GM20000 (cell line): ENCODE measurements at places on chromosomes 2 and 18.
A peak's percentile ranks its signal among the peaks of the same experiment; 100 is the strongest.

DNA sequence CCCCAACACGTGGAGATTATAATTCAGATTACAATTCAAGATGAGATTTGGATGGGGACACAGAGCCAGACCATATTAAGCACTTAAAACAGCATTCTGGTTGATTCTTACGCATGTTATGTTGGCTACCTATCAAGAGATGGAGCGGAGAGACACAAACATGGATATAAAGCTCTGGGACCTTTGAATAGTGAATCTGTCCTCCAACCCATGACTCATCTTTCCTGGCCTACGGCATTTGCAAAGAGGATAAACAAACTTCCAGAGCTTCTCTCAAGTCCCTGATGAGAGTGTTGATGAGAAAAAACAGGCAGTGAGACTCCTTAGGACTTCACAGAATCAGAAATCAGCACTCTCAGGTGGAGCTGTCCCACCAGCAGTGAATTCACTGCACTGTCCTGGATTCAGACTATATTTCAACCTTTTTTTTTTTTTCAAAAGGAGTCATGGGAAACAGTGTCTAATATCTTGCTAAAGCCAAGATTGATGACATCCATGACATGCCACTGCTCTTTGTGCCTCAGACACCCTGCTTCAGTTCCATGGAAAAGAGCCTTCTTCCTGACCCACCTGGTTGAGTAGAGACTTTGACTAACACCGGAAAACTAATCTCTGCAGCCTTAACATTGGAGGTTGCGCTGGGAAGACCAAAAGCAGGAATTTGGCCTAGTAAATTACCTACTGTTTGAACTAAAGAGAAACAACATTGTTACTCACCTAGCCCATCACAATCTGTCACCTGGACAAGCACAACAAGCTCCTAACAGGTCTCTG, 62.1 kb upstream of the NPAS2 start:
- DNase-seq = no peak

- peak; percentile 29 for DNase-seq
Observed at GRCh38 chr2:143259368-143259958, 130.2 kb downstream of the ARHGAP15 start.

- no peak for DNase-seq
Observed at GRCh38 chr2:131645177-131645765, 117.6 kb downstream of the CCDC74A start.

DNA sequence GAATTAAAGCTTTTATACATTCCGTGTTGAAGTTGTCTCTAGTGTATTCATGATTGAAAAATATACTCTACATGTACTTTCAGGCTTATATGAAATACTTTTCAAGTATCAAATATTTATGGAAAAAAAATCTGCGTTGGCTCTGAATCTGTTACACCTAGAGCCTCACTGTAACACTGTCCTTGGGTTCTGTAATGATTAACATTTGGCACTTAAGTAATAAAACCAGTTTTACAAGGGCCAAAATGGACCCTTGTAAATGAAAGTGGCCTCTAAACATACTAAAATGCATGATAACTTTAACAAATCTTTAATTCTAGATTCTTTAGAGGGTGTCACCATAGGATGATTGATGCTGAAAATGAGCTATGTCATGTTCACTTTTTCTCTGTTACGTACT, 162.8 kb downstream of the PTPRM start:
- DNase-seq = no peak

DNA sequence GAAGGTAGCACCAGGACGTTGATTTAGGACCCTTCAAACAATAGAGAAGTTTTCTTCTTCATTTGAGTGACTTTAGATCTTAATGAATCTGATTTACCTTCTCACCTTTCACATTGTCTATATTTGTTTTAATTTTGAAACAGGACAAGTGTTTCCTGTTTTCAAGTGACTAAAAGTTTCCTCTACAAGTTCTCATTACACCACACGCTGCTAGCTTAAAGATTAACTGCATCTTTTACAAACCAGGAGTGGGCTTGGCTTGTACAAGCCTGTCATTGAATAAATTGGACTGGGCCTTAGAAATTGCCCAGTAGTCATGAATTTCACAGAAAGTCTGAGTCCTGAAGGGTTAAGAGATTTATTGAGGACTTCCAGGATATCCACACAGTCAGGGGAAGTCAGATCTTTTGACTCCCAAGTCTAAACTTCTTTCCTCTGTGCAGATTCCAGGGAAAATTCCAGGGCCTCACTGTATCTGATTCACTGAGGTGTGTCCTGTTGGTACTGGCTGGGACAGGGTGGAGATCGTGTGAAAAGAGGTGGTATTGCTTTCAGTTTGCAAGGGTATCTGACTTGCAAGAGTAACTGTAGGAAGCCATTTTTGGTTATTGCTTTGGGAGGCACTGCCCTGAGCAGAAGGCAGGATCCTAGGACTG, 3.4 kb downstream of the SGPP2 start:
- DNase-seq = peak; percentile 73

DNA sequence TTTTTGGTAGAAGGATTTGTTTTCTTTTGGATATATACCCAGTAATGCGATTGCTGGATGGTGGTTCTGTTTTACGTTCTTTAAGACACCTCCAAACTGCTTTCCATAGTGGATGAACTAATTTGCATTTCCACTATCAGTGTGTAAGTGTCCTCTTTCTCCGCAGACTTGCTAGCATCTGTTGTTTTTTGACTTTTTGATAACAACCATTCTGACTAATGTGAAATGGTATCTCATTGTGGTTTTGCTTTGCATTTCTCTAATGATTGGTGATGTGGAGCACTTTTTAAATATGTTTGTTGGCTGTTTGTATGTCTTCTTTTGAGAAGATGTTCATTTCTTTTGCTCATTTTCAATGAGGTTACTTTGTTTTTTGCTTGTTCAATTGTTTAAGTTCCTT, 260.9 kb upstream of the CWC22 start:
- no peak for DNase-seq

- no peak for DNase-seq
Observed at GRCh38 chr18:70195014-70195614, 10.4 kb downstream of the RTTN start.

GRCh38 chr18:25786758-25787157, 303.7 kb downstream of the SS18 start:
- no peak for DNase-seq

GRCh38 chr18:9578306-9578705, 36.1 kb downstream of the PPP4R1 start:
- no peak for DNase-seq

GRCh38 chr2:237256887-237257286, 157.1 kb downstream of the COL6A3 start:
- DNase-seq = no peak

GRCh38 chr2:127515383-127515915, 10.8 kb downstream of the IWS1 start:
- no peak for DNase-seq

GRCh38 chr2:128726911-128727310, 408.2 kb upstream of the HS6ST1 start:
- no peak for DNase-seq

GRCh38 chr18:12008181-12008767, 27.0 kb downstream of the IMPA2 start:
- no peak for DNase-seq

GRCh38 chr2:35365859-35366258, 989.7 kb upstream of the CRIM1 start:
- DNase-seq = no peak

- no peak for DNase-seq
Observed at GRCh38 chr2:44680424-44680971, 261.0 kb upstream of the SIX3 start.

GRCh38 chr2:175318542-175318941, 137.0 kb upstream of the ATP5MC3 start:
- DNase-seq = no peak

GRCh38 chr2:212915121-212915782, 236.2 kb downstream of the IKZF2 start:
- DNase-seq = no peak

- no peak for DNase-seq
Observed at GRCh38 chr2:224412141-224413015, 10.5 kb upstream of the FAM124B start.

DNA sequence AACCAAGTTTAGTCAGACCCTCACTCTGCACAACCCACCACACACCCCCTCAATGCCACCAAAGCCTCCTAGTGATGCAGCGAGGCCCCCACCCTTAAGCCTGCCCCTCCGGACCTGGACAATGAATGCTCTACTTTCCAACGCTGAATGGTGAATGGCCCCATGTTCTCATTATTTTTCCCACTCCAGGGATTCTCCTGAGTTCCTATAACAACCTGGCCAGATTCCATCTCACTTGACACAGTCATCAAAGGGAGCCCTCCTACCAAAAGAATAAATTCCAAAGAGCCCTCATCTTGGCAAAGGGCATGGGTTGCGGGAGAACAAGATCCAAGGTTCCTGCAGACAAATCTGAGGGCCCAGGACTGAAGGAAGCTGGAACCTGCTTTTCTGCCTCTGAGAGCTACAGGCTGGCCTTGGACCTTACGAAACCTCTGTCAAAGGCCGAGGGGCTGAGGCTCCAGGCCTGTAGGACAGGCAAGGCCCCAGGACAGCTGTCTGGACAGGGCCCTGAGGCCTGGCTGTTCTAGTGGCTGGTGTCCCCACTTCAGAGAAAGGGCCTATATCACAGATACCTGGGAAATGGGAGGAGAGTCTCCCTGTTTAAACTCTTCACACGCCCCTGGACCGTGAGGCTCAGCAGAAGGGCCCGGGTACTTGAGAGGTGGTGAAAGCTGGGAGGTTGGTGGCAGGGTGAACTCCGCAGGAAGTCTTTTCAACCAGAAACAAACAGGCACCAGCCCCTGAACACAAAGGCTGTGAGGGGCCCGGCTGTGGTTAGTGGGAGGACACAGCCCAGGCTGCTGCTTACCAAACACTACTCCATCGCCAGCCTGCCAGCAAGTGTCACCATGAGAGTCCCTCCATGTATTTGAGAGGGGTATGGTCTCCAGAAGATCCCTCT, 27.3 kb downstream of the SFXN5 start:
- no peak for DNase-seq

- no peak for DNase-seq
Observed at GRCh38 chr2:6937157-6937556, 19.9 kb downstream of the RNF144A start.

- no peak for DNase-seq
Observed at GRCh38 chr18:56889621-56890020, 238.5 kb downstream of the WDR7 start.

DNA sequence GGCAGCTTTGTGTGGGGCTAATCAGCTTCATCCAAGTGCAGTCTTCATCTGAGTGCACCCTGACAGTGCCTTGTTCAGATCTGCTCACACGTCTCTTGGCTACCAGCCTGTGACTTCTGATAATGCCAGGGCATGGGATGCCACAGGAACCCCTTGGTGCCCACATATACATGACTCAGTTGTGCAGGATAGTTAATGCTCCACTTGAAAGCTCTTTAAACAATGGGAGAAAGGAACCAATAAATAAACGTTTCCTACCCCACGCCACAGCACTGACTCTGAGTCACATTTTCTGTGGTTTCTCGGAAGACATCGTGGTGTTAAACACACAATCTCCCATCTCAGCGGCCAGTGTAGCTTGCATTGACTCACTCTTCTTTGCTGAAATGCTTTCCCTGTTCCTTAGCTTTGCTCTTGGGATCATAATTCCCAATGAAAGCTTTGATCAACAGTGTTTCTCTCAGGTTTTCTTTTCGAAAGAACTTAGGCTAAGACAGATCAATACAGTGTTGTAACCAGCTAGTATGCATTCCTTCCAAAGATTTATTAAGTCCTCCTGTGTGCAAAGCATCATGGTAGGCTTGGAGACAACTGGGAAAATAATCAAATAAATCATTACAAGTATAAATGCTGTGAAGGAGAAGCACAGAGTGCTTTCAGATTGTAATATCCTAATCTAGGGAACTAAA, 142.0 kb downstream of the COPS8 start:
- no peak for DNase-seq

- no peak for DNase-seq
Observed at GRCh38 chr2:39530411-39530866, 93.4 kb upstream of the MAP4K3 start.

DNA sequence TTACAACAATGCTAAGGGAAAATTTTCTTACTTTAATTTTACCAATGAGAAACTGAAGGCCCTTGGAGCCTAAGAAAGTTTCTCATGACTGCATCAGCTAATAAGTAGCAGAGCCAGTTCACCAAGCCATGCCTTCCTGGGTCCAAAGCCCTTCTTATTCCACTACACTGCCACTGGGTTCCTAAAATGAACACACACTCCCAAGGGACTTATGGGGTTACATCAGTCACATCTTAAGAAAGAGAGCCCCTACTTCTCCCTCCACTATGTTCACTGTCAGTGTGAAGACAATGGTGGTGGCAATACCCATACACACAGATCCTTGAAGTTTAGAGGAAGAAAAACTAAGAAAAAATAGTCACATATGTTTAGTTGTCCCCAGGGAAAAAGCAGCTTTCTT, 20.6 kb downstream of the MBD2 start:
- DNase-seq = no peak

DNA sequence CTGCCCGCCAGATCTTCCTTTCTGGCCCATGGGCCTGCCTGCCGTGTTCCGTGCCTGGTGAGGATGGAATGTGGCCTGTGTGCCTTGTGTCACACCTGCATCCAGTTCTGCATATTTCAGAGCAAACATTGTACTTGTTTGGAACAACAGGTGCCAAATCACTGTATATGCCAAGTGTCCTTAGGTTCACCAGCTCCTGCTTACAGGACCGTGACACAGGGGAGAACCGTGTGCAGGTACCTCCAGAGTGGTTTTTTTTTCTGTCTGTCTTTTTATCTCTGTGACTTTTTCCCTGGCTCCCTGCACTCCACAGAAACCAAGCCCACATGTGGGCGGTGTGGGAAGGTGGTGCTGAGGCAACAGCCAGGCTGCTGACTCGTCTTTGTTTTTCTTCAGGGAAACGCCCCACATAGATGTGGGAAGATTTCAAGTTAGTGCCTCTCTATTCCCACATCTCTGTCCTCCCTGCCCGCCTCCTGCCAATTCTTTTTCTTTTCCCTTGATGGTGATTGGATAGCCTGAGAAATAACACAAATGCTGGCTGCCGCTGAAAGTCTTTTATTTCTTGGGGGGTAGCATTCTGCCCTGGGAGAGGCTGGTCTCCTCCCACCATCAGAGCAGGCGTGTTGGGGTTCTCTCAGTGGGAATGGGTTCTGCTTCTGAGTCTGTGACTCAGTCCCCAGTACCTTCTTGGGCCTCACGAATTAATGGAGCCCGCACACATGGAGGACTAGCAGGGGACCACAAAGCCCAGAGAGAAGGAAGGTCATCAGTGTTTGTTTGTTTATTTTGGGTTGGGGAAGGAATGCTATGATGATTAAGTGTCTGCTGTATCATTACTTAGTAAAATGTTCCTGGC, 21.4 kb downstream of the GRHL1 start:
- DNase-seq = no peak

- no peak for DNase-seq
Observed at GRCh38 chr2:120684289-120685065, 51.2 kb upstream of the GLI2 start.
